ENCODE measurements at places on chromosomes 11 and 22. TPM values are rescaled to one million over a fixed set of nuclear protein-coding genes. Genes with fewer than 3 reads are reported as not detected.

The USP47 gene
- 64.6 TPM for total RNA-seq

The KCNJ5 gene
- total RNA-seq, result not detected

The PKP3 gene
- total RNA-seq, result 28.7 TPM

The ZW10 gene
- total RNA-seq, result 43.4 TPM

The SLC25A45 gene
- total RNA-seq, result 3.4 TPM

The TTC36 gene
- total RNA-seq, result 0.40 TPM

The KDM4E gene
- total RNA-seq, result not detected

The CCDC157 gene
- 1.6 TPM for total RNA-seq

The PKDREJ gene
- total RNA-seq, result not detected

The DKK3 gene
- total RNA-seq, result 0.09 TPM

The CEP164 gene
- total RNA-seq, result 15.2 TPM

The ZNF280B gene
- total RNA-seq, result 3.7 TPM

The DNAJB13 gene
- not detected for total RNA-seq

The LGR4 gene
- 68.7 TPM for total RNA-seq

The GLYATL2 gene
- not detected for total RNA-seq

The FGF19 gene
- total RNA-seq, result not detected

The UBQLN3 gene
- not detected for total RNA-seq

The MFNG gene
- total RNA-seq, result 1.0 TPM

The KBTBD3 gene
- total RNA-seq, result 1.7 TPM

The ASPHD2 gene
- total RNA-seq, result 0.04 TPM

The IFITM10 gene
- total RNA-seq, result 0.09 TPM

The BAIAP2L2 gene
- 4.4 TPM for total RNA-seq

The BACE1-AS gene
- total RNA-seq, result 2.0 TPM

The PAX6 gene
- 0.15 TPM for total RNA-seq

The SHANK3 gene
- 1.9 TPM for total RNA-seq

The FUT4 gene
- 0.60 TPM for total RNA-seq

The ARHGAP42 gene
- 4.3 TPM for total RNA-seq

The OR51B5 gene
- 0.18 TPM for total RNA-seq

The CARD18 gene
- not detected for total RNA-seq

The P2RX6 gene
- not detected for total RNA-seq

The PLEKHA7 gene
- total RNA-seq, result 17.5 TPM

The SPDYC gene
- total RNA-seq, result 0.15 TPM

The OR5B21 gene
- total RNA-seq, result not detected

The MMP8 gene
- total RNA-seq, result not detected

The OR52H1 gene
- not detected for total RNA-seq

The OR4A16 gene
- not detected for total RNA-seq

The ACTN3 gene
- total RNA-seq, result 0.04 TPM

The NXPE4 gene
- not detected for total RNA-seq
